NCI-H1417 treated with DMSO at 0.1 percent for 48 hours (cell line): ENCODE measurements at places on chromosomes 11 and 22.

- no peak for DNase-seq
These were observed 46.7 kb upstream of the INCENP start for GRCh38 chr11:62077132-62077531.

- DNase-seq = no peak
These were observed 7.8 kb upstream of the DDI1 start for GRCh38 chr11:104028476-104029263.

- DNase-seq = no peak
These were observed 116.4 kb upstream of the ANO1 start for GRCh38 chr11:69961738-69962137.

DNA sequence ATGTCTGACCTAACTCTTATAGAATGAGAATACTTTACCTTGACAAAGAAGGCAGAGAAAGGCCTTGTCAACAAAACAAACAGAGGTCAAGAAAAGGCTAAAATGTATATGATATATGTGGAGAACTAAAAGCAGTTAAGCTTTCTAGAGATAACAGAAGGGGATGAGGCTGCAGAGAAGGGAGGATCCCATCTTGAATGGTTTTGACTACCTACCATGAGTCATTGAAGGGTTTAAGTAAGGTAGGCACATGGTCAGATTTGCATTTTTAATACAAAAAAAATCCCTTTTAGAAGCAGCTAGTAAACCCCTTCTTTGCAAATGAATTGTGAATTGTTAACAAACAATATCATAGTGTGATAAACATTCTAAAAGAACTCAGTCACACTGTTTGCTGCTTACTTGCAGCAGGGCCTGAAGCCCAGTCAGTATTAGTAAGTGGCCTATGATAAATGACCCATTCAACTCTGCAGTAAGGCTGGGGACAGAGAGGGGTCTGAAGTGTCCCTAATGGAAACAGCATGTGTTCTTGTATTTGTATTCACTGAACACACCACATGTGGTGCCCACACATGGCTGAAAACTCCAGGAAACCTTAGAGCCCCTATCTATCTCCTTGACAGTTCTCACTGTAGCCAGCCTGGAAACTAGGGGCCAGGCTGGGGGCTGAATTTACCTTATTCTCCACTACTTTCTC is 328.8 kb upstream of the PITPNB start:
- DNase-seq = no peak

GRCh38 chr22:27283714-27284113 is 517.8 kb downstream of the MN1 start:
- DNase-seq = no peak

DNA sequence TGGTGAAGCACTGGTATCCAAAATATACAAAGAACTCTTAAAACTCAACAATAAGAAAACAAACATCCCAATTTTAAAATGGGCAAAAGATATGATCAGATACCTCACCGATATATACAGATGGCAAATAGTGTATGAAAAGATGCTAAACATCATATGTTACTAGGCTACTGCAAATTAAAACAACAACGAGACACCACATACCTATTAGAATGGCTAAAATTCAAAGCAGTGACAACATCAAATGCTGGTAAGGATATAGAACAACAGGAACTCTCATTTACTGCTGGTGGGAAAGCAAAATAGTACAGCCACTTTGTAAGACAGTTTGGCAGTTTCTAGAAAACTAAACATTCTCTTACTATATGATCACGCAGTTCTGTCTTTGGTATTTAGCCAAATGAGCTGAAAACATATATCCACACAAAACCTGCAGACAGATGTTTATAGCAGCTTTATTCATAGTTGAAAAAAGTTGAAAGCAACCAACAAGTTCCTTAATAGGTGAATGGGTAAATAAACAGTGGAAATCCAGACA is 38.5 kb downstream of the SIK3 start:
- DNase-seq = no peak

GRCh38 chr22:41263704-41264103 is 22.3 kb downstream of the RANGAP1 start:
- DNase-seq = no peak

GRCh38 chr11:45982656-45983470 is 60.4 kb downstream of the LARGE2 start:
- no peak for DNase-seq

DNA sequence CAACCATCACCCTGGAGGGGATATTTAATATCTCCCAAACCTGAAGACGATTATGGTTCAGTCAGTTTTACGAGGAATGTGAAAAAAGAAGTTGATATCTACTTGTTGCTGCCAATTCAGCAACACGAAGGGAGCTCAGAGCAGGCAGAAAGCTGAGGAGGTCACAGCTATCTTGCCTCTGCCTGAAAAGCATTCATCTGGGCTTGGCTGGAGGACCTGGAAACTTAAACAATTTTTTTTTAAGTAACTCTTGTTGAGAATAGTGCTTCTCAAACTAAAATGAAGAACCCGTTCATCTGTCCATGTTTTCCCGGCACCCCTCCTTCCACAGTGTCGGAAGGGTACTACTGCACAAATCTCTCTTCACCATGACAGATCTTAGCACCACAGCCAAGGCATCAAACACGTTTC is 98.9 kb downstream of the MICAL3 start:
- no peak for DNase-seq

DNA sequence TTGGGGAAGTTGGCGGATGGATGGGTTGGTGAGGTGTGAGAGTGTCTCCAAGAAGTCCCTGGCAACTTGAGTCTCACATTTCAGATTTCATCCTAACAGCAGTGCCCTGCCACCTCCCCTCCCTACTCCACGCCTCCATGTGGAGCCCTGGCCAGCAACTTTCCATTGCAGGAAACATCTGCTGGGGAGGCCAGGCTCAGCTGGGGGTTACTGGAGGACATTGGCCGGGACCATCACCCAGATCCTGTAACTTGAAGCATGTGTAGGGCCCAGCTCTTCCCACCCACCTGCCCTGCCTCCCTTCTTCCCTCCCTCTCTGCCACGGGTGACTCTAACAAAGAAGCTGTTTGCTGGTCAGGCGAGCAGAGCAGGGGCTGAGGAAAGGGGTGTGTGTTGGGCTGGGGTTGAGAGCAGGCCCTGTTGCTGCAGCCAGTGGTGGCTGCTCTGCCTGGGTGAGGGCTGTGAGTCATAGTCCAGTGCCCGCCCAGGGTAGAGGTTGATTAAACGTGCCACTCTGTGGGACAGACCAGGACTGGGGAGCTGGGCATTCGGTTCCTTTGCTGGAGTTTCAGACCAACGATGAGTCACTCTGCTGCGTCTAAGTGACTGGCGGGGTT is 64.0 kb downstream of the SCN3B start:
- DNase-seq = no peak

DNA sequence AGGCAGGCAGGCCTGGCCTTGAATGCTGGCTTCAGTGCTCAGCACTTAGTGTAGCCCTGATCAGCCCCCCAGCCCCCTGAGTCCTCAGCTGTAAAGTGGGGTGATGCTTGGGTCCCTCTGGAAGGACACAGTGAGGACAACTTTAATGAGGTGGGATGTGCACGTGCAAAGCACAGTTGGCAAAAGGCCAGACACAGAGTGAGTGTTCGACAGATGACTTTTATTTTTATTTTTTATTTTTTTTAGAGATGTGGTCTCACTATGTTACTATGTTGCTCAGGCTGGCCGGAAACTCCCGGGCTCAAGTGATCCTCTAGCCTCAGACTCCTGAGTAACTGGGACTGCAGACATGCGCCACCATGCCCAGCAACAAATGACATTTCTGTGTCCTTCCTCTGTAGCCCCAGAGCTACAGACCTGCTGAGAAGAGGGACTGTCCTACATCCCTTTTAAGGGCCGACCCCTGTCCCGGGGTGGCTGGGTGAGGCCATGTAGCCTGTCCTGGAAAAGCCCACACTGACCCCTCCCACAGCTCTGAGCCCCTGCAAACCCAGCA is 6.9 kb upstream of the C11orf96 start:
- DNase-seq = no peak

DNA sequence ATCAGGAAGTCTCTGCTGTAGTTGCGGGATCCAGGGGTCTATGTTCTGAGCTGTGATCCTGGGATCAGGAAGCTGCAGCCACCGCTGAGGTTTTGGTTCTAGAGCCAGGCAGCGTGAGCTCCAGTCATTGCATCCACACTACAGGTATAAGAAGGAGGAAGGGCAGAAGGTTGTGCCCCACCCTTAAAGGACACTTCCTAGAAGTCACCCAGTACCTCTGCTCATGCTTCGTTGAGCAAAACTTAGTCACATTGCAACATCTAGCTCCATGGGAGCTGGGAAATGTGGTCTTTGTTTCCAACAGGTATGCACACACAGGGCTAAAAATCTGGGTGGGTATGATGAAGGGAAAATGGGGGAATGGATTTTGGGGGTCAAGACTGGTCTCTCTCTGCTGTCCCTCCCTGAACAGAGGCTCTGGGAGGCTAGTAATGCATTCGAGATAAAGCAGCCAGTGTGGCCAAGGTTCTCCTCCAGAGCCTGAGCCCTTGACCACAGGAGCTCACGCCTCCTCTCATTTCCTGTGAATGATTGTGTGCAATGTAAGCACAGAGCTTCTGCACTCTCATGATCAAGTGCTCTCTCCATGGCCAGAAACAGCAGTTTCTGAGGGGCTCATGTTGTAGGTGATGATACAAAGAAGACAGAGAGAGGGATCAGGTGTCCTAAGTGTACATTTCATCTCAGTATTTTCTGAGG is 86.8 kb upstream of the OR4B1 start:
- DNase-seq = no peak

DNA sequence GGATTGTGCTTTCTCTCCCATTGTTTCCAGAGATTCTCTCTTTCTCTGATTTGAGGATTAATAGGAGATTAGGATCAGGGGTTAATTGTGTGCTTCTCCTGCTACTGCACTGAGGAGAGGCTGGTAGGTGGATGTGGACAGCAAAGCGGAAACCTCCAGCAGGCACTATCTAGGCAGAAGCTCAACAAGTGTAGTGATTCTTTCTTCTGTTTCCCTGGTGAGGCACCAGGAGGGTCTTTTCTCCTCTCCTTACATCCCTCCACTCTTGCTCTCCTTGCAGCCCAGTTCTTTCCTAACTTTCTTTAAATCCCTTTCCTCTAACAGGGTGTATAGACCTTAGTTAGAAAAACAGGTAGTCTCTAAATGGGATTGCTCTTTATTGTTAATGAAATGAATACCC is 1.9 kb upstream of the ZBTB16 start:
- DNase-seq = no peak

DNA sequence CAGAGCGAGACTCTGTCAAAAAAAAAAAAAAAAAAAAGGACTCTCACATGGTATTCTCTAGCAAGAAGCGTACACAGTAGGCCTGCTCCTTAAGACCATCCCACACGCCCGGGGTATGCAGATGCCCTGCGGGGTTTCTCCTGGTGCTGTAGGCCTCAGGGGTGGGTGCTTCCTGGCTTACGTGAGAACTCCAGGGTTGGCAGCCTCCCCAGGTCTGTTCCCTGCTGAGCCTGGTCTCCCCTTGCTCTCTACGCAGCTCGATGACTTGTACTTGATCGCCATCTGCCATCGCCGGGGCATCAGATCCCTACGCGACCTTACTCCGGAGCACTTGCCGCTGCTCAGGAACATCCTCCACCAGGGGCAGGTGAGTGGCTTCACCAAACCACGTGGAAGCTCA is 12.4 kb upstream of the ST3GAL4 start:
- DNase-seq = no peak

GRCh38 chr11:117907276-117908108 is 21.7 kb downstream of the TMPRSS13 start:
- DNase-seq = peak; percentile 99

DNA sequence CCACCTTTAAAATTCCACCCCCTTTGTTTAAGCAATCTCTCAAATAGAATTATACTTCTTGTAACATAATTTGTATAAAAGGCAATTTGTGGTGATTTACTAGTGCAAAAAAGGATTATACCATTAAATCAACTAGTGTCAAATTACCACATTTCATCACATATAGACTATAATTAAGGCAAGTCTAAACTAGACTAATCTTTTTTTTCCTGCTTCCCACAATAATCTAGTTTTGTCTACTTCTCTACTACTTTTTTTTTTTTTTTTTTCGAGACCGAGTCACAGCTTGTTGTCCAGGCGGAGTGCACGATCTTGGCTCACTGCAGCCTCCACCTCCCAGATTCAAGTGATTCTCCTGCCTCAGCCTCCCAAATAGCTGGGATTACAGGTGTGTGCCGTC is 36.1 kb upstream of the FZD4 start:
- DNase-seq = no peak

DNA sequence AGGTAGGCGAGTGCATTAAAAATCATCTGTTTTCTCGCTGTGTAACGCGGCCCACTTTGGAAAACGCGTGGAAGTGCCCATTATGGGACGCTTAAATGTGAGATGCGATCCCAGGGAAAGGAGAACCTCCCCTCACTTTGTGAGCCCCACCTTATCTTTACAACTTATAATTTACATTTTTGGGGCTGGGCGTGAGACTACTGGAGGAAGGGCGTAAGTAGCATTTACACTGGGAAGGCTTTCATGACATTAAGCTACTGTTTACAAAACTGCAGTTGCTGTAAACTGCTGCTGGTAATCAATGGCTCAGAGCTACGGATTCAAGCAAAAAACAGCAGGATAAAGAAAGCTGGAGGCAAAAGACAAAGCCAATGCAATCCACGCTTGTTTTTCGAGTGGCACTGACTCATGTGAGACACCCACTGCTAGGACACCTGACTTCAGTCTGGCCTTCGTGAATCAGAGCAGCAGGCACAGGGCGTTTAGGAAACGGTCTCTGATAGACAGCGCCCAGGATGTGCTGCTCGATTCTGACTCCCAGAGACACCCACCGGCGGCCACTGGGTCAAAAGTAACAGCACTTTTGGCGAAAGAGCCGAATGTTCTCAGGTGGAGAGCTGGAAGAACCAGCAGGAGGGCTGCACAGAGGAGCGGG is 78.3 kb downstream of the TRMU start:
- DNase-seq = no peak

- DNase-seq = no peak
These were observed 22.2 kb downstream of the P2RY2 start for GRCh38 chr11:73240190-73240781.

- no peak for DNase-seq
These were observed 6.0 kb upstream of the OR52E6 start for GRCh38 chr11:5847711-5848110.

DNA sequence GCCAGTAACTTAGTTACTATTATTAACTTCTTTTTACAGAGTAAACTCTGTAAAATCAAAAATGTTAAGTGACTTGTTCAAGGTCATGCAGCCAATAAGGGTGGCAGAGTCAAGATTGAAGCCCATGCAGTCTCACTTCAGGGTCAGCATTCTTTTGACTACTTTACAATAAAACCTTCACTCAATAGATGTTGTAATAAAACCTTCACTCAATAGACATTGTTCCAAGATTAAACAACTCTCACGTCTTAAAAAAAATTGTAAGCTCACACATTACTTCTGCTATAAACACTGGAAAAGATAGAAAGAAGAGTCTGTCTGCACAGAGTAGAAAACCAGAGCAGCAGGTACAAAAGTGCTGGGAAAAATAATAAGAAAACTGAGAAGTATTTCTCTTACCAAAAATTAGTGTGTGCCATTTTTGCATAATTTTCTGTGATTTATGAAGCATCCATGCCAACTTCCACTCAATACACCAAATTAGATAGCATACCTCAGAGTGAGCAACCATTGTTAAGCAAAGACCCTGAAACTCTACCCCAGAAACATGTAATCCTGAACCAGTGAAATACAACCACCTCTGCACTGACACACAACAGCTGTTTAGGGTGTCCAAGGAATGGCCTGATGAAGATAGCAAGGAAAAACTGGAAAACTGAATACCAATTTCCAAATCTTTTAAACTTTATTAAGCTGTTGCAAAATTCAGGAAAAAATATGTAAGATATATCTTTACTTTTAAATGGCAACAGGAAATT is 4.9 kb upstream of the SOX6 start:
- DNase-seq = no peak
